ENCODE measurements at places on chromosomes 11 and 22.
A peak's percentile ranks its signal among the peaks of the same experiment; 100 is the strongest.

- DNase-seq, result peak; percentile 29
Observed at GRCh38 chr11:113906038-113906437, 1.4 kb downstream of the HTR3B start.

DNA sequence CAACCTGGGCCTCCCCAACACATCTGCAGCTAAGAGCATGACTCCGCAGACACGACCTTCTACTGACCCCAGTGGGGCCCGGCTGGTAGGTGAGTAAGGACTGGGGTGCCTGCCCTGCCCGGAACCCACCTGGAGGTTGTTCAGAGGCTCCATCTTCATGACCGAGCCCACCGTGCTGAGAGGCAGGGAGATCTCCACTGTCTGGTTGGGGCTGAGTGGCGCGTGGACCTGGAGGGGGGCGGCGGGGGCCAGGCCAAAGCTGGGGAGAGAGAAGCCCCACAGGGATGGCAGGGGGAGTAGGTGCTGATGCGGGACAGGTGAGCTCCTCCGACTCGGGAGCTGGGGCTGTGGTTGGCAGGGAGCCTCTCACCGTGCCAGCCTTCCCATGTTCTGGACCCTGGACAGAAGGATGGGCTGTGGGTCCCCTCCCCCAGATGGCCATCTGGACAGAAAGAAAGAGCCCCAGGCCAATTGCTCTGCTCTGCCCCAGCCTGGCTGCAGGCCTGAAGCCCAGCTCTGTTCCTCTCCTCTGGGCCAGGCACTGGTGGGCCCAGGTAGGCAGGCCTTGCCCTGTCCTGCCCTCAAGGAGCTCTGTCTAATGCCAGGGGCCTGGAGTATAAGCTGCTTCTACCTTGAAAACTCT is 16.3 kb upstream of the RASL10A start:
- DNase-seq, result no peak

DNA sequence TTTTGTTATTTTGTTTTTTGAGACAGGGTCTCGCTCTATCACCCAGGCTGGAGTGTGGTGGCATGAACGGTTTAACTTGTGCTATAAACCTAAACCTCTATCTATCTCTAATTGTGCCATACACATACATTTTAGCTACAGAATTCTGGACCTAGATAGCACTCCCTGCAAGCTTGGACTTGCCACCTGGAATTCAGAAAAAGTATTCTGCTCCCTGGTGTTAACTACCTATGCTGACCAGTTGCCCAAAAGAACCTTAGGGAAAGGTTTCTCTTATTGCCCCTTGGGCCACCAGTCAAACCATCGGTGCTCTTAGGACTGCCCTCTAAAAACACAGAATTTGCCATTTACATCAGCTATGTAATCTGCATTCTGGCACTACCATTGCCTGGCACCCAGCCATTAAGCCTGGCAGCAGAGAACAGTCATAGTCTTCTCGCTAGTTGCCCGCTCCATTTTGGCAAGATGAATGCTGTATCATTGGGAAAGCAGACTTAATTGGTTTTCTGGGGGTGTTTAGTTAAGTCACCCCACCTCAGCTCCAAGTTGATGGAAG is 55.3 kb downstream of the ETS1 start:
- no peak for DNase-seq

GRCh38 chr11:35174666-35175065 is 35.7 kb downstream of the CD44 start:
- peak; percentile 88 for DNase-seq

DNA sequence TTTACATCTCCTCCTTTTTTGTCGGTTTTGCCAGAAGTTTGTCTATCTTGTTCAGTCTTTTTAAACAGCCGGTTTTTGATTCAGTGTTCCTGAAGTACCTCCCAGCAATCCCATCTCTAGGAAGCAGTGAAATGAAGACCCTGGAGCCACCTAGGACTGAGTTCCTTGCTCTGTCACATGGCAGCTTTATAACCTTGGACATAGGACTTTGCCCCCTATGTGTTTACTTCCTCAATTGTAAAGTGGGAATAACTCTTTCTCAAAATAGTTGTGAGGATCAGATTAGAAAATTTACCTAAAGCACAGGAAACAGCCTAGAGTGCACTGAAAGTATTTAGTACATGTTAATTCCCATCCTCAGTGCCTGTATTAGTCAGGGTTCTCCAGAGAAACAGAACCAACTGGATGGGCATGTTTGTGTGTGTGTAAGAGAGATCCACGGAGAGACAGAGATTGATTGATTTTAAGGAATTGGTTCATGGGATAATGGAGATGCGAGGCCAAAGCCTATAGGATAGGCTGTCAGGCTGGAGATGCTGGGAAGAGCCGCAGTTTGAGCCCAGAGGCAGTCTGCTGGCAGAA is 20.0 kb downstream of the FAM83F start:
- no peak for DNase-seq

All from choroid plexus epithelial cell (primary cell).